Activated CD4-positive, alpha-beta T cell treated with anti-CD3 and anti-CD28 coated beads, Interleukin-2, amount 50 U/mL, for 24 hours (primary cell): ENCODE measurements at places on chromosomes 5 and 9.

DNA sequence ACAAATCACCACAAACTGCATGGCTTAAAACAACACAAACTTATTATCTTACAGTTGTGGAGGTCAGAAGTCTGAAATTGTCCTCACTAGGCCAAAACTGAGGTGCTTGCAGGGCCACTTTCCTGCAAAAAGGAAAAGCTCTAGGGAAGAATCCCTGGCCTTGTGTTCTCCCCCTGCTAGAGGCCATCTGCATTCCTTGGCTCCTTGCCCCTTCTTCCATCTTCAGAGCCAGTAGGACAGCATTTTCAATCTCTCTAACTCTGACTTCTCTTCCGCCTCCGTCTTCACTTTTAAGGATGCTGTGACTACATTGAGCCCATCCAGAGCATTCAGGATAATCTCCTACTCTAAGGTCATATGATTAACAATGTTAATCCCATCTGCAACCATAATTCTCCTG, 236.6 kb downstream of the CDK5RAP2 start:
- DNase-seq = no peak

- DNase-seq = no peak
Observed at GRCh38 chr9:69130456-69131441, 43.3 kb upstream of the TJP2 start.

- DNase-seq = no peak
Observed at GRCh38 chr5:39302472-39302871, 61.8 kb downstream of the C9 start.

DNA sequence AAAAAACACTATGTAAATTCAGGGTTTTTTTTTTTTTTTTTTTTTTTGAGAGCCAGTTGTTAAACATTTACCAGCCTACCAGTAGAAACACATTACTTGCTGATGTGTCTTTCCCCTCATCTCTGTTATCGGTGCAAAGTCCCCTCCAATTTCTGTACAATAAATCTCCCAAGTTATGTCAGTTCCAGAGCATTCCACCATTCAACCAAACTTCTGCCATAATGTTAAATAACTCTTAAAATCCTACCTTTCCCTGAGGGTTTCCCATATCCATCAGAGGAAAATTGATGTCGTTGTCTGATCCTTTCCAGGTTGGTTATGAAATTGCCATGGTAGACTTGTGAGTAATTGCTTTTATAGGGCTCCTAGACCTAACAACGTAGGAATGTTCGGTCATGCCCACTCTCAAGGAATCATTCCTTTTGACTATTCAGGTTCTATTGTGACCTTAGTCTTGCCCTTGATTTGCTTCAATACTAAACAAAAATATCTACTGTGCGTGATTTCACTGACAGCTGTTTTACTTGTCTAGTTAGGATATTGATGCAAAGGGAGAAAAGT, 5.6 kb upstream of the PPP2R2B start:
- no peak for DNase-seq

DNA sequence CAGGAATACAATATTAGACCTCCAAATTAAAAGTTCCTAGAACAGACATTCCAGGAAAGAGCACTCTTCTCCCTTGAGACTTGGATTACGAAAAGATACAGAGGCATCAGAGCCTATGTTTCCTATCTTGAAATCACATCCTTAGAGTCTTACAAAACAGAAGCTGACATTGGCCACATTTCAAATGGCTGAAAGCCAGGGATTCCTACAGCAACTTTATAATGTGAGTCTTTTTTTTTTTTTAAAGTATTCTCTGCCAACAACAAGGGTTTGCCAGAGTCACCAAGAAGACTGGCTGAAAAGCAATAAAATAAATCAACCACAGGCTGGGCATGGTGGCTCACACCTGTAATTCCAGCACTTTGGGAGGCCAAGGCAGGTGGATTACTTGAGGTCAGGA, 63.1 kb downstream of the TRPM6 start:
- DNase-seq = no peak

DNA sequence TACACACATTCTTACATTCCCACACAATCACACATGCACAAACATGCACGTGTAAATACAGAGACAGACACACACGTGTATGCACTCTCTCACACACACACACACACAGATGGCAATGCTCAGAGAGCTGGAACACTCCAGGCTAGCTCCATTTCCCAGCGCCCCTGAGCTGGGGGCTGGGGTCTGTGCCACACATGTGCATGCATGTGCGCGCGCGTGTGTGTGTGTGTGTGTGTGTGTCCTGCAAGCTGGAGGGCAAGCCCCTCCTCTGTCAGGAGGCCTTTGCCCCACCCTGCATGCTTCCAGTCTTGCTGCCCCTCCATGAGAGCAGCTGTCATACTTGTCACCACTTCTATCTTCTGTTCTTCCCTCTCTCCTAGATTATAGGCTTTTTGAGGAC, 16.6 kb upstream of the S1PR3 start:
- no peak for DNase-seq

DNA sequence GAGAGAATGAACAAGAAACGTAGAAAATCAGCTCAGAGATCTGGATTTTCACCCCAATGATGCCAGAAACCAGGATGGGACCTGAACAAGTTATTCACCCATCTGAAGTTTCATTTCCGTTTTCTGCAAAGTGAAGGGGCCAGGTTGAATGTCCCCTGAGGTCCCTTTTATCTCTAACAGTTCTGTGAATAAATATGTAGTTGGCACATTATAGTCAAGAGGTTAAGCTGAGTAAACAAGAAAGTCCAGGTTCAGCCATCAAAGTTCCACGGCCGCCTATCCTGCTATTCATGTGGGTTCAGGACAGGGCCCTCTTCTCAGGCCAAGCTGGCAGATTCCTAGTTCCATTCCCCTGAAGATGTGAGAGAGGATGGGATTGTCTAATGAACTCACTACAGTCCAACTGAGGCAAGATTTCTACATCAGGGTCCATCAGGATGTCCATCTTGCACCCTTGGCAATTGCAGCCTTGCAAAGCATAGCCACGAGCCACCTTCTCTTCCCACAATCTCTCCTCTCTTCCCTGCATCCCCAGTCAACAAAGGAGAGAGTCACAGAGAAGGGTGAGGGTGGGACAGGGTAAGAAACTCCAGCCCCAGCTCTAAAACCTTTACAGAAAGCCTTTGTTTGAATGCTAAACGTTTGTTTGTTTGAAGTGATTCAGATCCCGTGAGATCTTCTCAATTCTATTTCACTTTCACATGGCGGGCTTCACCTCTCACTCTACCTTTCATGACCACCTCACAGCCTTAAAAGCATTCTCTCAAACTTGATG, 311.0 kb downstream of the SLIT3 start:
- no peak for DNase-seq

DNA sequence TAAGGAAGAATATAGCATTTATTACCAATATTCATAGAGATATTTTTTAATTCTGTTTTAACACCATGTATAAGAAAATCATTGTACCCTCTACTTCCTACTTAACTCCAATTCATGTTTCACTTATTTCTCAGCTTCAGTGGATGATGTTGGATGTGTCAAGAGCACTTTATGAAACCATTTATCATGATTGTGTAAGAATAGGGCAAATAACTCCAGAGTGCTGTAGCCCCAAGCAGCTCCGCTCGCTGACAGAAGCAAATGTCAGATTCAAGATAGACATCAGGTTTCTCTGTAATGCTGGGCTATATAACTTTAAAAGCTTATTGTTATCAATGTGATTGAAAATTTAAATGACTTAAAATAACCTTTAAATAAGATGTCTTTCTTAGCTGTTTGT, 50.4 kb downstream of the MAST4 start:
- DNase-seq = no peak

GRCh38 chr5:163889369-163889768, 383.9 kb downstream of the MAT2B start:
- no peak for DNase-seq

GRCh38 chr5:14714706-14715105, 50.2 kb downstream of the OTULIN start:
- DNase-seq = no peak

- no peak for DNase-seq
Observed at GRCh38 chr5:112552791-112553190, 133.7 kb upstream of the EPB41L4A start.

GRCh38 chr5:137190441-137190840, 308.7 kb downstream of the SPOCK1 start:
- DNase-seq = no peak

DNA sequence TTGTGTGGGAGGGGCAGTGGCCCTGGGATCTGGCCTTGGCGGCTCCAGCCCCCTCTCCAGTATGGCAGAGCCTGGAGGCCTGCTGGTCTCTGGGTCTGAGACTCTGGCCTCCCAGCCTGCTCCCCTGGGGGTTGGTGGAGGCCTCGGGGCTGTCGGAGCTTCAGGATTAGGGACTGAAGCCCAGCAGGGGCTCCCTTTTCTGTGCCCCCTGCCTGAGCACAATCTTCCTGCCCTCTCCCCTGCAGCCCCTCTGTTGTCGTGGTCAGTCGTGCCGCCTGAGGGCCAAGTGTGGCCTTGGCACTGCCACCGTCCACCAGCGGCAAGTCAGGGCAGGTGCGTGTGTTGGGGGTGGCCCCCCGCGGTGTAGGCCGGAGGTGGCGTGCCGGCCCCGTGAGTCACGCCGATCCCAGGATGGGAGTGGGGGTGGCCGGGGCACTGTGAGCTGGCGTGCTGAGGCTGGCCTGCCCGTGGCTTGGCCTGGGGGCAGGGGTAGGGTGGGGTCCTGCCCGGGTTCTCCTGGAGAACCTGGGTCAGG, 53.6 kb downstream of the RXRA start:
- DNase-seq = no peak

- DNase-seq = no peak
Observed at GRCh38 chr5:12896086-12896485, 991.8 kb upstream of the CTNND2 start.

GRCh38 chr9:94827584-94828304, 101.2 kb downstream of the AOPEP start:
- no peak for DNase-seq

DNA sequence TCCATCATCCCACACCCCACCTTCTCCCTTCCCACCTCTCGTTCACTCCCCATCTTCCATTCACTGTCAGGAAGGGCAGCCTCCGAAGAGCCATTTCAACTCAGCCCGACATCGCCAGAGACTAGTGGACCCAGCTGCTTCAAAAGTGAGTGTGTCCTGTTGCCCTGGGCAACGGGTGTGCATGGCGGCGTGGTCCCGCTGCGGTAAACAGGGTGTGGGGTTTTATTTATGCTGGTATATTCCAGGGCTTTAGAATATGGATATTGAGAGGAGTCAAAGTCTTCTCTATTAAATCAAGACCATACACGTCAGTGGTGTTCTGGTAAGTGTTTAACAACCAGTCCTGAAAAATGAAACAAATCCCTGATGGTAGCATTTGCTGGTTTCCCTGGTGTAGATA, 274.5 kb downstream of the MAST4 start:
- DNase-seq = no peak

DNA sequence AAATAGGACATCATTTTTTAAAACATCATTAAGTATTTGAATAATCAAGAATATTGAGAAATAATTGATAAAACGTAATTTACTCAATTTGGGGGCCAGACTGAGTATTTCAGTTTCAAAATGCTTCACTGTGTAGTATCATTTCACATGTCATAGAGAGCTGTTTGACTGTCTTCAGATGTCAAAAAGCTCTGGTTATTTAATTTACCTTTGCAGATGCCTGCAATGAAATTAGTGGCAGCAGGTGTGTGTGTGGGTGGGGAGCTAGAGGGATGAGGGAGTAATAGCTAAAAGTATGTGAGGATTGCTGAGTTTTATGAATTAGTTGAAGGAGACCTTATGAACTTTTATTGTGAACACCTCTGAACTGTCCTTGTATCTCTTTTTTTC, 567.2 kb upstream of the MEF2C start:
- DNase-seq = no peak

DNA sequence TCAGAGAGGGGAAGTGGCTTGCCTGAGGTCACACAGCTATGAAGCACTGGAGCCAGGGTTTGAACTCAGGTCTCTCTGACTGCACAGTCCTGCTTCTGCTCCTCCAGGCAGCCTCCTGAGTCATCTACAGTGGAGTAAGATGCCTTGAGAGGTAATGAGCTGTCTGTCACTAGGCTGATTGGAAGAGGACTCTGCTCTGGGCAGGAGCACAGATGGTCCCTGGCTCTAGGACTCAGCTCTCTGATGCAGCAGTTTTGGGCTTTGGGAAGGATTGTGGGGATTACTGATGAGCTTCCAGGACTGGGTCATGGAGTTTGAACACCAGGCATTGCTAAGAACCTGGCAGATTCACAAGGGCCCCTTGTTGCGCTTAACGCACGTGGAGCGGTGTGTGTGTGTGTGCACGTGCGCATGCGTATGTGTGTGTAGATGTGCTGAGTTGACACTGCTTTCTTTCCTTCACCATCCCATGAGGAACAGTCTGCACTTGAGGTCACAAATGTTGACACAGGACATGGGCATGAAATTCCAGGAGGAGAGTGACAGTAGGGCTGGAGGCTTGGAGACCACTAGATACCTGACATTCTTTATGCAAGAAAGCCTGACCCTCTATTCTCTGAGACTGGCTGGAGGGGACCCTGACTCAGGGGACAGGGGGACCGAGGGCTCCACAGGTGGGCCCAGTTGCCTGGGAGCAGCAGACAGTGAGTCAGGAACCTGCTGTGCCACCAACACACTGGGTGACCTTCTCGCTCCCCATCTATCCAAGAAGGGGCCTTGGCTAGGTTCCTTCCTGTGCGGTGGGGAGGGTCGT, 170.5 kb downstream of the RGS3 start:
- DNase-seq = no peak

GRCh38 chr9:105341434-105342146, 97.1 kb downstream of the SLC44A1 start:
- no peak for DNase-seq

GRCh38 chr5:170308686-170309085, 11.1 kb upstream of the LCP2 start:
- no peak for DNase-seq

DNA sequence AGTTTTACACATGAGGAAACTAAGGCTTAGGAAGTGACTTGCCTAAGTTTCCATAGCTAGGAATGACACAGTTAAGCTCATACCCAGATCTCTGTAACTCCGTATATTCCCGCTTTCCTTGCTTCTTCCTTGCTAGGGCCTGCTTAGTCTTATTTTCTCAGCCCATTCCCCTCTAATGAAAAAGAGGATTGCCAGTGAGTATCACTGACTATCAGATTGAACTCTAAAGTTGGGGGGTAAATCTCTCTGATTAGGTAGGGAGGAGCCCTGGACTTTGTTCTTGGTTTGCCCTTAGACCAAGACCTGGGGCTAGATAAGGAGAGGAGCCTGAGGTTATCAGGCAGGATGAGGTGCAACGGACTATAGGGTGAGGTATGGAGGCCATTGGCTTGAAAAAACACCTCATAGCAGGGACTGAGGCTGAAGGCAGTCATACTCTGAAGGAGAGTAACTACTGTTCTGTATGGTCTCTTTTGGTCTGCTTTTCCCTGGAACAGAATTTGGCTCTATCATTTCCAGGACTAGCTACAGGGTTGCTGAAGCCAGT, 2.5 kb downstream of the TRIM32 start:
- DNase-seq = no peak
